Hair follicular keratinocyte (primary cell): ENCODE measurements at places on chromosomes 12 and 14. TPM values are rescaled to one million over a fixed set of nuclear protein-coding genes. Genes with fewer than 3 reads are reported as not detected.

Gene HOXC10
- total RNA-seq: 11.3 and 11.4 TPM in 2 replicates

Gene IFNG-AS1
- not detected in 2 replicates for total RNA-seq

Gene ABHD4
- 6.8 and 15.3 TPM in 2 replicates for total RNA-seq

Gene DPY19L2
- 0.70 and 2.9 TPM in 2 replicates for total RNA-seq

Gene DACT1
- total RNA-seq: under 0.01 TPM in 1 of 2 replicates, not detected in the other

Gene ARPC3
- 847 and 1,114 TPM in 2 replicates for total RNA-seq

Gene ST8SIA1
- total RNA-seq: 2.1 and 4.7 TPM in 2 replicates

Gene GLI1
- 0.57 and 3.4 TPM in 2 replicates for total RNA-seq

Gene CRIP1
- total RNA-seq: 0.16 TPM in 1 of 2 replicates, not detected in the other

Gene CCDC196
- total RNA-seq: not detected in 2 replicates

Gene HCAR1
- total RNA-seq: 0.11 and 0.31 TPM in 2 replicates

Gene C3AR1
- not detected in 2 replicates for total RNA-seq

Gene ISM2
- 0.11 TPM in 1 of 2 replicates, not detected in the other for total RNA-seq

Gene PTPN21
- total RNA-seq: 4.7 and 5.5 TPM in 2 replicates

Gene NOVA1
- total RNA-seq: not detected in 2 replicates
